ENCODE measurements at places on chromosomes 5 and 9.
A peak's percentile ranks its signal among the peaks of the same experiment; 100 is the strongest.

DNA sequence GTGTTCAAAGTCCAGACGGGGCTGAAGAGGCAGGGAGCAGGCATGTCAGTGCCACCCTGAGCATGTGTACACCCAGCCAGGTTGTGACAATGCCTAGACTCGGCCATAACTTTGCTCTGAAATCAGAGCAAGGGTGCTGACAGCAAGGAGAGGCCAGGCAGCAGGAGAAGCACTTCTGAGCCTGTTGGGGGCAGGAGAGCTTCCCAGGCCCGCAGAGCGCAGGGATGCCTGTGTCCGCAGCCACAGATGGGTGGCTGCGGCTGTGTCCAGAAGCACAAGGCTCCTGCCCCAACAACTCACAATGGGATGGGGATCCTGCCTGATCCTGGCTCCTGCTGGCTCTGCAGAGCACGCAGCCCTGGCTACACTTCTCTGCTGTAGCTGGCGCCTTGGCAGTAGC is 373.9 kb downstream of the CHSY3 start:
- peaks cover 3% of the 10 kb centered on the region for H3K27me3 ChIP-seq
- H3K4me3 ChIP-seq = no peak overlapping the region
- no peak for DNase-seq
- H3K4me1 ChIP-seq = peaks cover 1% of the 10 kb centered on the region

DNA sequence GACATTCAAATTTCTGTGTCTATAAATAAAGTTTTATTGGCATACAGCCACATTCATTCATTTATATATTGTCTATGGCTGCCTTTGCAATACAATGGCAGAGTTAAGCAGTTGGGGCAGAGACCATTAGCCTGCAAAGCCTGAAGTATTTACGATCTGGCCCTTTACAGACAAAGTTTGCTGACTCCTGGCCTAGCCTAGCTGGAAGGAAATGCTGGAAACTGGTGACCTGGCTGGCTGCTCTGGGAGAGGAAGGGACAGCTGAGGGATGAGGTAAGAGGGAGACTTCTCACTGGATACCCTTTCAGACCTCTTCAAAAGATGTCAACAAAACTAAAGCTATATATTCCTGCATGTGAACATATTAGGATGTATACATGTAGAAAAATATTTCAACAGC is 66.0 kb upstream of the PPARGC1B start:
- DNase-seq = no peak
- H3K27ac ChIP-seq = no peak overlapping the region
- no peak overlapping the region for H3K4me3 ChIP-seq
- H3K36me3 ChIP-seq = no peaks in the 10 kb centered on the region

- DNase-seq = peak; percentile 84
- peaks cover 15% of the 10 kb centered on the region for H3K4me1 ChIP-seq
- no peak overlapping the region for H3K4me3 ChIP-seq
- H3K36me3 ChIP-seq = no peaks in the 10 kb centered on the region
- H3K27ac ChIP-seq = peak overlapping the region; percentile 26
These were observed 26.9 kb upstream of the EEIG1 start for GRCh38 chr9:128007566-128008138.

DNA sequence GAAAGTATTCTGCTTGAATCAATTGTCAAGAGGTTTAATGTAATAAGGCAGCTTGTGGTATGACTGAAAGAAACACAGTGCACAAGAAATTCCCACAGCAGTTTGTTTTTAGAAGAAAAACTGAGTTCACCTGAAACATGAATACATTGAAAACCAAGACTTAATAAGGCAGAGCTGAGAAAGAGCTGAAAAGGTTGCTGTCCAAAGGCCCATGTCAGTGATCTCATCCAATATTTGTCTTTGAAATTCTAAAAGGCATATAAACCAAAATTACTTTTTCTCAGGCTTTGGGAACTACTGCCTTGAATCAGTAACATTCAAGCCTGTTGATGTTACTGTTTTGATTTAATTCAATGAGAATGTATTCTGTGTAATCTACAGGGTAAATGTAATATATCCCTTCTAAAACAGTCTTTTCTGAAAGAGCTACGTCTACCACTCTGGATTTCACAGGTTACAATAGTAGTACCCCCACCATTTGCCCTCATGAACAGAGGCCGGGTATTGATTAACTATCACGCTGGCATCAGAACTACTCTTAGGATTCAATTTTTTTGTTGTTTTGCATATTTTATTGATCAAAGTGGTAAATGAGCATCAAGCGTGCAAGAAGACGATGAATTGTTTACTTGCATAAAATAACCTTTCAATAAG is 57.8 kb downstream of the PPIC start:
- H3K27me3 ChIP-seq = no peaks in the 10 kb centered on the region
- no peaks in the 10 kb centered on the region for H3K4me1 ChIP-seq
- no peak for DNase-seq
- no peak overlapping the region for H3K4me3 ChIP-seq

DNA sequence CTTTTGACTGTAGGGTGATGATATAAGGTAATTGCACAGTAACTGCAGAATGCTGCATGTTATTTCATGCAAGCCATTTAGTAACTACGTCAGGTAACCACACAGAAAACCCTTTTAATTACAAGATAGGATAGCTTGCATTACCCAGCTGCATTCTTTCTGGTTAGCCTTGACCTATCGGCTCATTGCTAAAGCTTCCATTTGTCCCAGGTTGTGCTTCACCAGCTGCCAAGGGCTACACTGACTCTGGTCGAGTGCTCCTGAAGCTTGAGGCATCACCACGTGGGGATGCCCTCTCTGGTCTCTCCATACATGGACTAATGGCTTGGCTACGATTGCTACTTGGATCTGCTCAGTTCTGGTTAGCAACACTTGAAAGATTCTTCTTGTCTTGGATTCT is 81.1 kb upstream of the SLC12A2 start:
- DNase-seq = no peak
- H3K36me3 ChIP-seq = peaks cover 2% of the 10 kb centered on the region
- no peak overlapping the region for H3K27ac ChIP-seq
- peaks cover 2% of the 10 kb centered on the region for H3K4me1 ChIP-seq
- no peak overlapping the region for H3K4me3 ChIP-seq
- H3K27me3 ChIP-seq = no peaks in the 10 kb centered on the region

DNA sequence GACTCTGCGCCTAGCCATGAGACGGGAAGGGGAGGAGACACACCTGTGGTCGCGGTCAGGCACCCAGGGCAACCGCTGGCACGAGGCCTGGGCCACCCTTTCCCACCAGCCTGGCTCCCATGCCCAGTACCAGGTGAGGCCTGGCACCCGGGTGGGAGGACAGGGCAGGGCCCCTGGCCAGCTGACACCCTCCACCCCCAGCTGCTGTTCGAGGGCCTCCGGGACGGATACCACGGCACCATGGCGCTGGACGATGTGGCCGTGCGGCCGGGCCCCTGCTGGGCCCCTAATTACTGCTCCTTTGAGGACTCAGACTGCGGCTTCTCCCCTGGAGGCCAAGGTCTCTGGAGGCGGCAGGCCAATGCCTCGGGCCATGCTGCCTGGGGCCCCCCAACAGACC is 5.0 kb downstream of the MAMDC4 start:
- H3K4me3 ChIP-seq = no peak overlapping the region
- DNase-seq = no peak
- H3K36me3 ChIP-seq = peaks cover 19% of the 10 kb centered on the region
- H3K4me1 ChIP-seq = peaks cover 54% of the 10 kb centered on the region
- H3K27ac ChIP-seq = no peak overlapping the region

DNA sequence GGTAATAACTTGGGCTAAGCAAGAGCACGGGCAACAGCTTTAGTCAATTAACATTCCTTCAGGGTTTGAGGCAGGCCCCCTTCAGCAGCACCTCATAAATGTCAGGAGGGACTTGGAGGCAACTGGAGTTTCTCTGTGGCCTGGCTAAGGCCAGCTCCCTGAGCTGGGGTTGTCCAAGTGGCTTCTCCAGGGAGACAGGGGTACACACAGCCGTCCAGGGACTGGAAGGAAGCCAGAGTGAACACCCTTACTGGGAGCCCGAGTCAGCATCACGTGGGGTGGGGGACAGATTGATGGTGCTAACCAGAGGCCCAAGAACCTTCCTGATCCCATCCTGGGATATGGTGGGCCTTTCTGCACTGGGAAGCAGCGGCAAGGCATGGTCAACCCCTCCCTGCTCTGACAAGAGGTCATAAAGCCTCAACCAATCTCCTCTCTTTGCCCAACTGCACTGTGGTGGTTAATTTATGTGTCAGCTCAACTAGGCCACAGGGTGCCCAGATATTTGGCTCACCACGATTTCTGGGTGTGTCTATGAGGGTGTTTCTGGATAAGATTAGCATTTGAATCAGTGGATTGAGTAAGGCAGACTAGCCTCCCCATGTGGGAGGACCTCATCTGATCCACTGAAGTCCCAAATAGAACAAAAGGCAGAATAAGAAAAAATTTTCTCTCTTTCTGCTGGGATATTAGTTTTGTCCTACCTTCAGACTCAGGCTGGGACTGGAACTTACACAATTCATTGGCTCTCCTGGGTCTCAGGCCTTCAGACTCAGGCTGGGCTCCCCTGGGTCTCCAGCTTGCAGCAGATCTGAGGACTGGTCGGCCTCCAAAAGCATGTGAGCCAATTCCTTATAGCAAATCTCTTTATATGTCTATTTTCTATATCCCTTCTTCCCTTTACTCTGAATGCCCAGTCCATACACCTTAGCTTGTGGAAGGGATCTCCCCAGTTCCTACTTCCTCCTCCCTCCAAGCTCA is 127.2 kb upstream of the LARP1 start:
- no peaks in the 10 kb centered on the region for H3K36me3 ChIP-seq
- no peak overlapping the region for H3K4me3 ChIP-seq
- no peaks in the 10 kb centered on the region for H3K4me1 ChIP-seq
- H3K27me3 ChIP-seq = peaks cover 13% of the 10 kb centered on the region

- H3K27ac ChIP-seq = no peak overlapping the region
- no peak for DNase-seq
- H3K36me3 ChIP-seq = no peaks in the 10 kb centered on the region
- no peak overlapping the region for H3K4me3 ChIP-seq
These were observed 26.4 kb downstream of the ZFAND5 start for GRCh38 chr9:72338631-72339030.

DNA sequence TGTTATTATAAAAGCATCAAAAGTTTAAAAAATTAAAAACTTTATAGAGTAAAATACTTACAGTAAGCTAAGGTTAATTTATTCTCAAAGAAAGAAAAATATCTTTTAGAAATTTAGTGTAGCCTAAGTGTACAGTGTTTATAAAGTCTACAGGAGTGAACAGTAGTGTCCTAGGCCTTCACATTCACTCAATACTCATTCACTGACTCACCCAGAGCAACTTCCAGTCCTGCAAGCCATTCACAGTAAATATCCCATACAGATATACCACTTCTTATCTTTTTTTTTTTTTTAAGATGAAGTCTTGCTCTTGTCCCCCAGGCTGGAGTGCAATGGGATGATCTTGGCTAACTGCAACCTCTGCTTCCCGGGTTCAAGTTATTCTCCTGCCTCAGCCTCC is 73.1 kb upstream of the FST start:
- no peak overlapping the region for H3K27ac ChIP-seq
- no peaks in the 10 kb centered on the region for H3K27me3 ChIP-seq
- H3K4me1 ChIP-seq = no peaks in the 10 kb centered on the region
- H3K4me3 ChIP-seq = no peak overlapping the region

- no peaks in the 10 kb centered on the region for H3K36me3 ChIP-seq
- no peaks in the 10 kb centered on the region for H3K4me1 ChIP-seq
- H3K27me3 ChIP-seq = no peaks in the 10 kb centered on the region
- H3K27ac ChIP-seq = no peak overlapping the region
- peak; percentile 64 for DNase-seq
- H3K4me3 ChIP-seq = no peak overlapping the region
These were observed 14.2 kb downstream of the HOMER1 start for GRCh38 chr5:79499640-79500273.

DNA sequence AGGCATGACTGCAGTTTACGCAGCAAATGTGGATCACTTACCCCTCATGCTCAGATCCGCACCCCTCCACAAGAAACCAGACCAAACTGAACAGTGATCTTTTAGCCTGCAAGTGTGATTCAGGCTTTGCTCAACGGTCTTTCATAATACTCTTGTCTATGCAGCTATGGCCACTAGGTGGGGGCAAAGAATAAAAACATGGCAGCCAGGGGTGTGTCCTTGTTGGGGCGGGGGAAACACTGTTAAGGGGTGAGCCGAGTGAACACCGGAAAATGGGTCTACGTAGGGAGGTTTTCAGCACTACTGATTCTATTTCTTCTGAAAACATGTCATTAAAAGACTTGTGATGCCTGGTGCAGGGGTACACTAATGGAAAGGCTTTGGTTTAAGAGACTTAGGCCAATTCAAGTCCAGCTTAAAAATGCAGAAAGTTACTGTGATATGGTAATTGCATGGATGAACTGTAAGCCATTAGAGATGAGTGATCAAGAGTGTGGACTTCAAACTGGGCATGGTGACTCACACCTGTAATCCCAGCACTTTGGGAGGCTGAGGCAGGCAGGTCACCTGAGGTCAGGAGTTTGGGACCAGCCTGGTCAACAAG is 49.9 kb upstream of the GPR151 start:
- no peak overlapping the region for H3K4me3 ChIP-seq
- peaks cover 11% of the 10 kb centered on the region for H3K4me1 ChIP-seq
- DNase-seq = peak; percentile 56

Measured in mesenchymal stem cell (in vitro differentiated cells and primary cell).